Cardiac ventricle fibroblast (primary cell): ENCODE measurements at places on chromosomes 4 and X. TPM values are rescaled to one million over a fixed set of nuclear protein-coding genes. Genes with fewer than 3 reads are reported as not detected.

Gene GC
- not detected in 2 replicates for total RNA-seq

Gene PRDM8
- total RNA-seq = 2.7 and 3.5 TPM in 2 replicates

Gene CLDN22
- not detected in 2 replicates for total RNA-seq

Gene TCEAL6
- not detected in 2 replicates for total RNA-seq

Gene SFRP2
- 0.19 TPM in 1 of 2 replicates, not detected in the other for total RNA-seq

Gene RAB41
- not detected in 2 replicates for total RNA-seq

Gene FSTL5
- not detected in 2 replicates for total RNA-seq

Gene S100P
- 0.59 TPM in 1 of 2 replicates, not detected in the other for total RNA-seq

Gene CDKL5
- 2.5 and 2.7 TPM in 2 replicates for total RNA-seq

Gene SH3D19
- total RNA-seq = 265 and 312 TPM in 2 replicates

Gene TMSB15A
- 0.56 and 2.8 TPM in 2 replicates for total RNA-seq

Gene PDZD4
- total RNA-seq = 0.69 and 1.3 TPM in 2 replicates

Gene PAGE4
- not detected in 2 replicates for total RNA-seq

Gene PLRG1
- total RNA-seq = 22.7 and 44.3 TPM in 2 replicates

Gene BANK1
- 0.05 and 0.06 TPM in 2 replicates for total RNA-seq
